ENCODE measurements at places on chromosomes 16 and 17. TPM values are rescaled to one million over a fixed set of nuclear protein-coding genes. Genes with fewer than 3 reads are reported as not detected.

DNA sequence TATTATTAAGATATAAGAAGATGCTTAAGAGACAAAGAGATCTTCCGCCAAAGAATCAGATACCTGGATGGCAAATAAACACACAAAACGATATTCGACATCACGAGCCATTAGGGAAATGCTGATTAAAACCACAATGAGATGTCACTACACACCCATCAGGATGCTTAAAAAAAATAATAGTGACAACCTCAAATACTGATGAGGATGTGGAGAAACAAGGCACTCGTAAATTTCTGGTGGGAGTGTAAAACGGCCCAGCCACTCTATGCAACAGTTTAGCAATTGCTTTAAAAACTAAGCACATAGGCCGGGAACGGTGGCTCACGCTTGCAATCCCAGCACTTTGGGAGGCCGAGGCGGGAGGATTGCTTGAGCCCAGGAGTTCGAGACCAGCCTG lies 39.4 kb downstream of the TBC1D16 start:
- no peak overlapping the region for H3K4me3 ChIP-seq
- DNase-seq, result no peak
- H3K36me3 ChIP-seq, result no peaks in the 10 kb centered on the region
- H3K4me1 ChIP-seq, result peaks cover 42% of the 10 kb centered on the region
- no peaks in the 10 kb centered on the region for H3K27me3 ChIP-seq
- H3K27ac ChIP-seq, result peak overlapping the region; percentile 94

DNA sequence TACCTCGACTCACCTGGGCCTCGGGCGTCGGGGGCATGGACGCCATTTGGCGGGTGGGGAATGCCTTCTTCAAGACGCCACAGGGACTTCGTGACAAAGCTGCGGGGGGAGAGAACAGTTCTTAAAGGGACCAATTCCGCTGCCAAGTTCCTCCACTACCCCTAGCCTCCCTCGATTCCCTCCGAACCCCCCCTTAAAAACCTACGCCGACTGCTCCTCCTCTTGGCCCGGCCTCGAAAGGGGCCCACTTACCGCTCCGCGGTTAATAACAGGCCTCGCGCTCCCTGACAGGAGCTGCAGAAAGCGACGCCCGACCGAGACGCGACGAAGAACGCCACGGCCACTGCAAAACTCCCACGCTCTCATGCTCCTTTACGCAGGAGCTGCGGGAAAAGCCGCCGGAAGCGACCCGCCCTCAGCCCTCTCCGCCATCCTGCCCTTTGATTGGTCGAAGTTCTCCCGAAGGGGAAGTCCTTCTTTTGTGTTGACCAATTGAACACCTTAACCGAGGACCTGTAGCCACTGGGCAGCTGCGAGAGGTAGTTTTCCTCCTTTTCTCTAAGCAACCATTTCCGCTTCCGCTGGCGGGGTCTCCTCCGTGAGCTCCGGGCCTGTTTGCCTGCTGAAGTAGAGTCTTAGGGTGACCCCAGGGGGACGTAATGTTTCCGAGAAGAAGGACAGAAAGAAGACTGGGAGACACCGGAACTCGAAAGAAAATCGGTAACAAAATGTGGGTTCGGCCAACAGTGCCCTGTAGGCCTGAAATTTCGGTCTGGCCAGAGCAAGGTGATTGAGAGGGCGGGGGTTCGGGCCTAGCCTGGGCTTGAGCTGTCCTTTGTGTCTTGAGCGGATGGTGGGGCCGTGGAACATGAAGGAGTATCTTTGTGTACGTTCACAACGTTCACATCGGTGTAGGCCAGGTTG lies at the start of the genes NAA60 and ZNF597:
Gene NAA60 (plus strand): TSS at position 573 of the 924 bp plus-strand sequence. CDS start 32,548 bp downstream, outside the sequence.
Gene ZNF597 (minus strand): TSS at position 397 of the 924 bp plus-strand sequence. CDS start 351 bp downstream, at position 46.
- no peaks in the 10 kb centered on the region for H3K27me3 ChIP-seq
- peak; percentile 79 for DNase-seq
- H3K27ac ChIP-seq, result peak within 1 kb of the TSS; percentile 97

DNA sequence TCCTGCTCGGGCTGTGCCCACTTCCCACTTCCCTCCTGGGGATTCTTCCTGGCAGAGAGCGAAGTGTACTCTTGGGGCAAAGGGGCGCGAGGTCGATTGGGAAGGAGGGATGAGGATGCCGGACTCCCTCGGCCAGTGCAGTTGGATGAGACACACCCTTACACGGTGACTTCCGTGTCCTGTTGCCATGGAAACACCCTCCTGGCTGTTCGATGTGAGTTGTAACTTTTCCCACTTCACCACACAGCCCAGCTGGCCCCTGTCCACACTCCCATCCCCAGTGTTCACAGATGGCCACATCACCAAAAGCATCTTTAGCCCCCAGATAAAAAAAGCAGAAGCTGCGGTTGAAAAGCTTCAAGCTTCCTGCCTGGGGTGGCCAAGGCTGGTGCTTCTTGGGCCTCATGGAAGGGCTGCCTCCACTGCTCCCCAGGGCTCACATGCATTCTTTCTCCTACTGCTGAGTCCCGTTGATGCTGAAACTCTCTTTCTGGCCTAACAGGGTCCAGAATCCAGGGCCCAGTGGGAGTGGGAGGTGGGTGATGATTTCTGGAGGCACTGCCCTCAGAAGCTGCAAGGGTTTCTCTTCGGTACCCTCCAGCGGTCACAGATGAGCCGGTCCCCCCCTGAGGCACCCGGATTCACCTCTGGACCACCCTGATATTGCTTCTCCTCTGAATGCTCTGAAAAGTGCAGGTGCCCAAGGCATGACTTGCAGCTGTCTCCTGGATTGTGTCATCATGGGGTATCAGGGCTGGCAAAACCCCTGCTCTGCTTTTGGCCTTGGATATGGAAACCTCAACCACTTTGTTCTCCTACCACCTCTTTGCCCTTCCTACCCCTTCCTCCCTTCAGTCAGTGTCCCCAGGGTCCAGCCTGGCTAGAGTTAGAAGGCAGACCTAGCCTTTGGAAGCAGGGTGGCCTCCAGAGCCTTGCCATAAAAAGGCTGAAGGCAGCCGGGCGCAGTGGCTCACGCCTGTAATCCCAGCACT lies 2.2 kb upstream of the TRAF4 start:
- peaks cover 32% of the 10 kb centered on the region for H3K4me1 ChIP-seq
- no peaks in the 10 kb centered on the region for H3K27me3 ChIP-seq
- H3K27ac ChIP-seq, result no peak overlapping the region

DNA sequence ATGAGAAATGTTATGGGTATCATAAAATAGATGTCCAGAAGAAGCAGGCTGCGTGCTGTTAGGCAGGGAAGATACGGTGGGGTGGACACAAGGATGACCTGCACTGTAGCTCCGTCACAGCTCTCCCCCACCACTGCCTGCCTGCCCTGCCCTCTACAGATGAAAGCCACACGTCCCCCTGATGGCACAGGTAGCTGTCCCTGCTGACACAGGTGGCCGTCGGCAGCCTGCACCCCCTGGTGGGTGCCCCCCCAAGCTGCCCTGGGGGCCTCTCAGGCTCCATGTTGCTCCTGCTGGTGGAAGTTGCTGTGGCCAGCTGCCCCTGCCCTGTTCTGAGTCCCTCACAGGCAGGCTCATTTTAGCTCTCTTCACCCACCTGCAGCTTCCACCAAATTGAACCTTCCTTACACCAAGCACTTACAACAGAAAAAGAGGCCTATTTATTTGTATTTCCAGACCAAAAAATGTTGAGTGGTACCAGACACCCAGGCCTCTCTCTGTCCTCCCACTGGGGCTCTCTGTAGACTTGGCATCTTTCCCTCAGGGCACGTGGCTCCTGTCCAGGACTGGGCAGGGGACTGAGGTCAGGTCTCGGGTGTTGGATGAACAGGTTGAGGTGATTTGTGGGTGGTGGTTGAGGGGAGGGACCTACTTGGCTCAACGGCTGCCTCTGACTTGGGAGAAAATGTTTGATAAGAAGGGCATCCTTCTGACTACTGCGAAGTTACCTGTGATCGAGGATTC lies 50.1 kb upstream of the CACNG5 start:
- H3K36me3 ChIP-seq, result peaks cover 61% of the 10 kb centered on the region
- no peak overlapping the region for H3K27ac ChIP-seq
- no peak overlapping the region for H3K4me3 ChIP-seq
- no peak for DNase-seq
- no peaks in the 10 kb centered on the region for H3K4me1 ChIP-seq
- H3K27me3 ChIP-seq, result no peaks in the 10 kb centered on the region

DNA sequence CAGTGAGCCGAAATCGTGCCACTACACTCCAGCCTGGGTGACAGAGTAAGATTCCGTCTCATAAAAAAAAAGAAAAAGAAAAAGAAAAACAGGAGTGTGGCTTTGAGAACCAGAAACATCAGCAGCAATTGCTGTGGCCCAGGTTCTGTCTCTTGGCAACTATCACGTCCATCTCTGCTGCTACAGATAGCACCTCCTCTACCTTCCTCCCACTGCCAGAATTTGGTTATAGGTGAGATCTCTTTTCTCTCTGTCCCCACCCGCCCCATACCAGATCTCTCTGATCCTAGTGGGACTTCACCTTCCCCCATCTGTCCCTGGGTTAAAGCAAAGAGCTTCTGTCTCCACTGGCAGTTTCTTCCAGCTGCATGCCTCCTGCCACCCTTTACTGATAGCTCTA lies 3.1 kb downstream of the TLCD2 start:
- H3K27ac ChIP-seq, result no peak overlapping the region
- no peak overlapping the region for H3K4me3 ChIP-seq
- H3K36me3 ChIP-seq, result peaks cover 6% of the 10 kb centered on the region
- DNase-seq, result no peak
- peaks cover 12% of the 10 kb centered on the region for H3K4me1 ChIP-seq

The SPATA22 gene
- total RNA-seq, result not detected

The LGALS9C gene
- 0.34 TPM for total RNA-seq

The TIMP2 gene
- total RNA-seq, result 0.71 TPM

The TEX14 gene
- total RNA-seq, result 0.09 TPM
